ENCODE measurements at places on chromosomes 3 and 15.
A peak's percentile ranks its signal among the peaks of the same experiment; 100 is the strongest.

DNA sequence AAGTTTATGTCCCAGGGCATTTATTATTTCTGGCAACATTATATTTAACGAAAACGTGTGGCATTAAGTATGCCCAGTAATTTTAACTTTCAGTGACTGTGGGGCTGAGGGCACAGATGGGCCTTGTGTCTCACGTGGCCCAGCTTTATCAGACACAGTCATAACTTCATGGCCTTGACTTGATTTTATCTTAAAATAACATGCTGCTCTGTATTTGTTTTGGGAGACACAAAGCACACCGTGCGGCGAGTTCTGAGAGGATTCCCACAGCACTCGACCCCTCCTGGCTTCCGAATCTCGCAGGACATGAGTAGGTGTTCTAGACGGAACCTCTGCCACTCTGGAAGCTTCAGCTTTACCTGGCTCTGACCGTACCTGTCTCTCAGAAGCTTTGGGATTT, 180.8 kb downstream of the ADAMTS17 start:
- DNase-seq, result no peak

- DNase-seq, result no peak
These were observed 274.4 kb downstream of the TLE3 start for GRCh38 chr15:69823223-69823907.

DNA sequence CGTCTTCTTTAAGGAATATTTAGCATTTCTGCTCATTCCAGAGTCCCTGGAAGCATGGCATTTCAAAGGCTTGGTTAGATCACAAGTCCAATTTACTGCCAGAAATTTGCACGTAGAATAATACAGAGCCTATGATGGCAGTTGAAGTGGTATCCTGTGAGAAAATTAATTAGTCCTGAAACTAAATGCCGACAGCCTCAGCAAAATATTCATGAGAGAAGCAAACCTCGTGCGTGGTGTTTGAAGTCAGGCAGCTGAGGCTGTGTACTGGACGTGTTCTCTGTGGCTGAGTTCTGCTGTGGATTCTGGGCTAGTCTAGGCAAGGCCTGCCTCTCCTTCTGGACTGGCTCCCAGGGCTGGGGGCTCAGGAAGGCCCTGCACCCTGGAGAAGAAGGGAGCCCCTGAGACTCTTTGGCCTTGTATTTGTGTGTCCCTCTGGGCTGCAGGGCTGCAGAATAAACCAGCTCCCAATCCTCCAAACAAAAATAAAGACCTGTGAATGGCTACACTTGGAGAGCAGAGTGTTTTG, 106.6 kb downstream of the APBA2 start:
- no peak for DNase-seq

GRCh38 chr15:69857686-69858391, 239.9 kb downstream of the TLE3 start:
- no peak for DNase-seq

- DNase-seq, result peak; percentile 71
These were observed 7.6 kb upstream of the TRH start for GRCh38 chr3:129966876-129967275.

DNA sequence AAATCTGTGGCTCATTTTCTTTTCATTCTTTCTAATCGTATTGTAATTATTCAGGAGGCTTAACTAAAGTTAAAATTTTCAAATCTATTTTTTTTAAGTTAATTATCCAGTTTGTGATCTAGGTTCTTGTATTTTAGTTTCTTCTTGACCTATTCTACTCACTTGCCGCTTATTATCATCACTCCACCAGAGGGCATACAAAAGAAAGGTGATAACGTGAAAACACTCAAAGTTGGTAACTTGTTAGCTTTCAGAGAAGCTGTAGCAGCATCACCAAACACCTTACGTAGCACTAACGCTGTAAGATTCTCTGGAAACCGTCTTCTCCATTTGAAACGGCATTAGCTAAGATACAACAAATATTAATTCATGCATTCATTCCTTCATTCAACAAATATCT, 4.8 kb downstream of the GNB4 start:
- DNase-seq, result peak; percentile 39
